ENCODE measurements at places on chromosomes 11 and 22. TPM values are rescaled to one million over a fixed set of nuclear protein-coding genes. Genes with fewer than 3 reads are reported as not detected.

Gene EIF4ENIF1
- polyA plus RNA-seq: 9.5 TPM

Gene STIP1
- 34.2 TPM for polyA plus RNA-seq

Gene MMP8
- polyA plus RNA-seq: 0.08 TPM

Gene MS4A1
- polyA plus RNA-seq: 0.08 TPM

Gene KRTAP5-10
- polyA plus RNA-seq: 0.53 TPM

Gene ACCSL
- not detected for polyA plus RNA-seq

Gene CTSW
- 0.31 TPM for polyA plus RNA-seq

Gene BACE1
- polyA plus RNA-seq: 53.8 TPM

Gene SDHD
- polyA plus RNA-seq: 53.1 TPM

Gene DGCR8
- polyA plus RNA-seq: 31.3 TPM

Gene ADM2
- 4.8 TPM for polyA plus RNA-seq

Gene MS4A15
- not detected for polyA plus RNA-seq

Gene MCHR1
- polyA plus RNA-seq: 0.23 TPM

Gene CDHR5
- 4.4 TPM for polyA plus RNA-seq

Gene GPR83
- 0.11 TPM for polyA plus RNA-seq

Gene GRM5
- not detected for polyA plus RNA-seq

Gene OR6T1
- not detected for polyA plus RNA-seq

Gene CBX6
- 29.0 TPM for polyA plus RNA-seq

Gene ILK
- polyA plus RNA-seq: 137 TPM

Gene DUSP18
- 2.5 TPM for polyA plus RNA-seq

Gene TECTA
- polyA plus RNA-seq: 0.73 TPM

Gene NPAS4
- 0.63 TPM for polyA plus RNA-seq

Gene SMDT1
- polyA plus RNA-seq: 53.1 TPM

Gene MIOX
- 1.5 TPM for polyA plus RNA-seq

Gene BIRC3
- 8.9 TPM for polyA plus RNA-seq

Gene FZD4
- polyA plus RNA-seq: 4.7 TPM

Gene P2RY6
- 0.49 TPM for polyA plus RNA-seq

Gene ADM
- polyA plus RNA-seq: 10.8 TPM

Gene GLB1L2
- 10.1 TPM for polyA plus RNA-seq

Gene NLRP14
- polyA plus RNA-seq: 0.07 TPM

Gene KREMEN1
- polyA plus RNA-seq: 4.0 TPM

Gene POTEH
- not detected for polyA plus RNA-seq

Gene MUC6
- 155 TPM for polyA plus RNA-seq

Gene MYOD1
- not detected for polyA plus RNA-seq

Gene KCNK7
- polyA plus RNA-seq: 1.6 TPM

Gene XKR3
- polyA plus RNA-seq: not detected

Gene PGA5
- 0.70 TPM for polyA plus RNA-seq

Gene AP2A2
- polyA plus RNA-seq: 48.0 TPM

Gene GLYAT
- not detected for polyA plus RNA-seq

Gene HSPB2
- 0.85 TPM for polyA plus RNA-seq

Gene RFPL1
- polyA plus RNA-seq: 0.09 TPM

Gene B4GALNT4
- 6.8 TPM for polyA plus RNA-seq

Gene UBE2L6
- 12.9 TPM for polyA plus RNA-seq

Gene PYGM
- 1.3 TPM for polyA plus RNA-seq

Gene CDC42BPG
- polyA plus RNA-seq: 11.6 TPM

Gene PVALB
- polyA plus RNA-seq: not detected

Gene SYT8
- polyA plus RNA-seq: 43.7 TPM

Gene OR2D2
- not detected for polyA plus RNA-seq

Gene POU2AF2
- 0.19 TPM for polyA plus RNA-seq

Gene ACTN3
- 0.05 TPM for polyA plus RNA-seq

Gene SLC6A5
- polyA plus RNA-seq: not detected

Gene OVOL1
- 1.9 TPM for polyA plus RNA-seq

Gene TPCN2
- 13.5 TPM for polyA plus RNA-seq

Gene MS4A6A
- 7.2 TPM for polyA plus RNA-seq

Gene PLAAT4
- 16.2 TPM for polyA plus RNA-seq

Gene EIF4G2
- polyA plus RNA-seq: 191 TPM

Gene TEX12
- polyA plus RNA-seq: 0.19 TPM

Gene MS4A10
- not detected for polyA plus RNA-seq
